ENCODE measurements at places on chromosomes 2 and 18.

DNA sequence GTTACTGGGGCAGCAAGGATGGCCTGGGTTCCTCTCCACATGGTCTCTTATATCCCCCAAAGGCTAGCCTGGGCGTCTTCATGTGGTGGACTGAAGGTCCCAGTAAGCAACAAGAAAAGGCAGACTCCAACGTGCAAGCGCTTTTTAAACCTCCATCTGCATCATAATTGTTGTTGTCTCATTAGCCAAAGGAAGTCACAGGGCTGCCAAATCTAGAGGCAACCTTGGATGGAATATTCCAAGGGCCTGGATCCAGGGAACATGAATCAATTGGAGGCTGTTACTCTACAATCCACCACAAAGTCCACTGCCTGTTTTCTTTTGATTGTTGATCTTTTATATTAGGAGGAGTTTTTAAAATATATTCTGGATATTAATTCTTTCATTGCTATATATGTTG lies 118.8 kb downstream of the SH3RF3 start:
- no peak for DNase-seq

DNA sequence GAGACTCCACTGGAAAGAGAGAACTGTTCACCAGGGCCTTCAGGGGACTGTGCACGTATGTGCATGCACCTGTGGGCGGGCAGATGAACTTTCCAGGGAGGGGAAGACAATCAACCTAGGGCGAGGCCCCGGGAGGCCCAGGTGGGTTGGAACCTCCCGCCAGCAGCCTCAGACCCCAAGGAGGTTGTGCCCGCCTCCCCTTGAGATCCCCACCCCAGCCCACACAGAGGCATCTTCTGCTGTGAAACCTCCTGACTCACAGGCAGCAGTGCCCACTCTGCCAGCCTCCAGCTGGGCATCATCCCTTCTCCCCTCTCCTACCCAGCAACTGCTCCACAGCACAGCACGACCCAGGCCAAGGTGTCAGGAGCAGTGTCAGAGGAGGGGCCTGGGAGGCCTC lies 54.4 kb downstream of the FAM178B start:
- DNase-seq, result no peak

DNA sequence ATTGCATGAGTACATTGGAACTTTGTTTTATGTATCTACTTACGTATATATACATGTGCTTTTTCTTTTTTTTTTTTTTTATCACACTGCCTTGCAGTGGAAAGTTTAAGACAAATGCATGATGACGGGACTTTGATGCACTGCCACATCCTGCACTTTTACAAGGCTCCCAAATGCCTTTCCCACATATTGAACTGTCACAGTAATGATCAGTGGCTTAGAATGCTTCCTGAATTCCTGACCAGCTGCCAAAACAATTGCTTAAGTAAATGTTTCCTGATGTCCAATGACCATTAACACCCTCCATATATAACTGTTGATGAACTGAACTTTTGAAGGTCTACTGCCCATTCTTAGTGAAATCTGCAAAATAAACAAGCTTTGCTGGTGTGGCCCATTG lies 60.2 kb downstream of the LYPD6B start:
- no peak for DNase-seq

DNA sequence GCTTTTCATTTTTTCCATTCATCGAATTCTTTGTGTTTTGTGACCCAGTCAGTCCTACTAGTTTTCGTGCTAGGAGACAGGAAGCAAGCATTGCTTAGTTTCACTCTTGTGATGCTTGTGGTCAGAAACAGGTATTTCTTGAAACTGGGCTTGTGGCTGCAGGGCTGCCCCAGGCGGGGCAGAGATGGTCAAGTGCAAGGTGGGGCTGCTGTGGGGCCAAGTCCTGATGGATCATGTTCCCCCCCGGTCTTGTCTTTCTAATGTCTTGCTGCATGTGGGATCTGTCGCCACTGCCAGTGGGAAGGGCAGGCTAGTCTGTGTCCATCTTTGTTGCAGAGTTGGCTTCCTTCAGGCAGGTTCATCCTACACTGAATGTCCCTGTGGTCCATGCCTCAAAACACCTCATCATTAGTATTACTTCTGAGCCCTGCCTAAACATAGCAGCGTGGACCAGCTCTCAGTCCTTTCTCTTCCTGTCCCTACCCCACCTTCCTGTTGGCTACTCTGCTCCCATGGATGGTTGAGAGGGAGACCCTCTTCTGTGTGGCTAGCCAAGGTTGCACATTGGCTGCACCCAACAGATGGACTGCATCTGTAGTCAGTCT lies 38.7 kb downstream of the INPP4A start:
- DNase-seq, result no peak

- DNase-seq, result no peak
These were observed 110.5 kb downstream of the CCDC148 start for GRCh38 chr2:158346032-158346431.

GRCh38 chr2:63874204-63875130 lies 32.8 kb downstream of the UGP2 start:
- DNase-seq, result no peak

- DNase-seq, result no peak
These were observed 54.3 kb downstream of the HAUS1 start for GRCh38 chr18:46158499-46158898.

GRCh38 chr18:36650906-36651305 lies 177.9 kb downstream of the TPGS2 start:
- no peak for DNase-seq

DNA sequence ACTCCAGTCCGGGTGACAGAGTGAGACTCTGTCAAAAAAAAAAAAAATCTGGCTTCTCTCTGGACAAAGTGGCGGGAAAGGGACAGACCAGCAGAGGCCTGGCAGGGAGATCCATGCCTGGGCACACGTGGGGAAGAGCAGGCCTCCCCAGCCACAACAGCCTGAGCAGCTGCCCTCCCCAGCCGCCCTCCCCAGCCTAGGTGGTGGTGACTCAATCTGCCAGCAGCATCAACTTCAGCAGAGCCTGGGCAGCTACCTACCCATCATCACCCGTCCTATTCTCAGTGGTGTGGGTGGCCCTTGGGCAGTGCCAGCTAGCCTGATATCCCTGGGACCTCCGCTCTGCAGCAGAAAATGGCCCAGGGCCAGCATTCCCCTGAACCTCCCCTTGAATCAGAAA lies 612.4 kb downstream of the FBXO15 start:
- no peak for DNase-seq

DNA sequence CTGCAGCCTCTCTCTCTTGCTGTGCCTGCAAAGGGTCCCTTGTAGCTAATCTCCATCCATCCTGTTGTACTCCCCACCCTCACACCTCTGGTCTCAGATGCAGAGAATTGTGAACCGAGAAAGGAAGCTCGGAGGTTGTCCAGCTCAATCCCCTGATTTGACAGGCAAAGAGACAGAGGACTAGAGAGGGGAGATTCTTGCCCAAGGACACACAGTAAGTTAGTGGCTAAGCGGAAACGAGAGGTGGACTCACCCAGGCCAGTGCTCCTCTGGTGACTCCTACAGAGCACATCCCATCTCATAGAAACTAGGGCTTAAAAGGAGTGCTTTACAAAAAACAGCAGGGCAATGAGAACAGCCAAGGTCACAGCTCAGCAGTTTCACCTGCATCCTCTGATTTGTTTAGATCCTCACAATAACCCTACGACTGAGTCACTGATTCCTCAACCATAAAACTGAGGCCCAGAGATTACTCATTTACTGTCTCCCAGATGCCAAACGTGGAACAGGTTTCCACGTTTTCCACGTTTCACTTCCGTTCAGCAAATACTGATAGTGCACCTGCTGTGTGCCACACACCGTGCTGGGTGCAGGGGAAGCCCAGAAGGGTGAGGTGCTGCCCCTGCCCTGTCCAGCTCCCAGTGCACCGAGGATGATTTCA lies 22.1 kb downstream of the EHD3 start:
- no peak for DNase-seq

GRCh38 chr18:22846697-22847096 lies 86.4 kb upstream of the RBBP8 start:
- no peak for DNase-seq

GRCh38 chr2:222651718-222652418 lies 4.0 kb downstream of the FARSB start:
- no peak for DNase-seq

DNA sequence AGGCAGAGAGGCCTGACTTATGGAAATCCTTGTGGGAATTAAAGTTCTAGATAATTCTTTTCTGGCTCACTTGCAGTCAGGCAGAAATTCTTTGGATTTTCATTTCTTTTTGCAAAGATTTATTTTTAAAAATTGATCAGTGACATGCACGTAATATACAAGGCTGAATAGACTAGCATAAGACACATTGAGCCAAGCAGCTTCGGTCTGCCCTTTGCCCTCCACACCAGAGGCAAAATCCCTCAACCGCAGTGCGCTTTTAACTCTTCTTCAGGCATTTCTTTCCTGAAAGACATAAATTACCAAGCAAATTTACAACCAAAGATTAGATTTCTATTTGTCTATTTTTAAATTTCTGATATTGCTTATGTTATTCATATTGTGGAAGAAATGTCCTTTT lies 227.9 kb downstream of the LOXHD1 start:
- no peak for DNase-seq

DNA sequence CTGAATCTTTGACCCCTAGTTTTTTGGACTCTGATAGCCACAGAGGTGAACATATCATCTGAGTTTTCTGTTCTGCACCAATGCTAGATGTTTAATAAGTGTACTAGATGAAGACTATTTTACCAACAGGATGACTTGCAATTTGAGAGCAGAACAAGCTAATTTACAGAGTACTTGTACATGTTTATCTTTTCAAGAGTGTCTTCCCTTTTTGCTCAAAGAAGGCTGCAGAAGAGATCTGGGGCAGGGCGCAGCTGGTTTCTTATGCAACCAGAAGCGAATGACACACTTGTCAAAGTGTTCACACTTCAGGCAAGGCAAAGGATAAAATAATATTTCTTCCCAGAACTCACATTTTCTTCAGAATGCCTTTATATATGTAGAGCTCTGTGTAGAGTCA lies 86.0 kb downstream of the VWA3B start:
- DNase-seq, result no peak

DNA sequence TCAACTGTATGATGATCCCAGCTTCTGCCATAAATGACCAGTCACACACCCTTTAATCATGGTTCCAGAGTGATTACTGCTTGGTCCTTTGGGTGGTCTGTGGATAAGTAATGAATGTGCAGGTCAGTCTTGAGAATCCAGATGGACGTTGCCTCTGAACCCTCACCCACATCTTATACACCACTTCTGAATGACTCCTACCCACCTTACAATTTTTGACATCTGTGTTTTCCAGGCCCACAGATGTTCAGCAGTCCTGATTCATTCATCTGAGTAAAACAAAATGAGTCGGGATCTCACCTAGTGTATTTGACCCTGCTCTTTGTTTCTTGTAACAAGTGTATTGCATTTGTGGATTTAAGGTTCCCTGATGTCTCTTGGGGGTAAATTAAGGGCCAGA lies 194.1 kb upstream of the CCDC68 start:
- no peak for DNase-seq

GRCh38 chr2:234450431-234451124 lies 46.3 kb downstream of the ARL4C start:
- DNase-seq, result no peak

DNA sequence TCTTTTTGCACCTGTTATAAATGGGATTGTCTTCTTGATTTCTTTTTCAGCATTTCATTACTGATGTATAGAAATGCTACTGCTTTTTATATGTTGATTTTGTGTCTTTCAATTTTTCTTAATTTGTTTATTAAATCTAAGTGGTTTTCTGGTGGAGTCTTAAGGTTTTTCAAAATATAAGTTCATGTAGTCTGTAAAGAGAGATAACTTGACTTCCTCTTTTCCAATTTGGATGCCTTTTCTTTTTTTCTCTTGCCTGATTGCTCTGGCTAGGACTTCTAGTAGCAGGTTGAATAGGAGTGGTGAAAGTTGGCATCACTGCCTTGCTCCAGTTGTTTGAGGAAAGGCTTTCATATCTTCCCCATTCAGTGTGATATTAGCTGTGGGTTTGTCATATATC lies 28.6 kb upstream of the GALNT5 start:
- DNase-seq, result no peak

- no peak for DNase-seq
These were observed 961 bp downstream of the RBM43 start for GRCh38 chr2:151260573-151261230.

DNA sequence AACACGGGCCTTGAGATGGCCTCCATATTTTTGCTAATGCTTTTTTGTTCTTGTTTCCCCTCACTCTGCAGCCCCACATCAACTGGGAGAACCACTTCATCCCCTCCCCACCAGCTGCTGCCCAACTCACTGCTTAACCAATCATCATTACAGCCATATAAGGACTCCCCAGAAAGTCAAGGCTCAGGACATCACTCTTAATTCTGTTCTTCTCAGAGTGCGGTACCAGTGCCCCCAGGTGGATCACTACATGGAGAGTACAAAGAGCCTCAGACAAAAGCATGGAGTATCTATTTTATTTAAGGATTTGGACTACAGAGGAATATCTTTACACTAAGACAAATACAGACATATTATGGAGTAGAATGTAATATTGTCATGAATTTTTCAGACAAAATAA lies 340.6 kb downstream of the PAX3 start:
- DNase-seq, result no peak

- no peak for DNase-seq
These were observed 160.9 kb downstream of the RDH14 start for GRCh38 chr2:18399601-18400000.

DNA sequence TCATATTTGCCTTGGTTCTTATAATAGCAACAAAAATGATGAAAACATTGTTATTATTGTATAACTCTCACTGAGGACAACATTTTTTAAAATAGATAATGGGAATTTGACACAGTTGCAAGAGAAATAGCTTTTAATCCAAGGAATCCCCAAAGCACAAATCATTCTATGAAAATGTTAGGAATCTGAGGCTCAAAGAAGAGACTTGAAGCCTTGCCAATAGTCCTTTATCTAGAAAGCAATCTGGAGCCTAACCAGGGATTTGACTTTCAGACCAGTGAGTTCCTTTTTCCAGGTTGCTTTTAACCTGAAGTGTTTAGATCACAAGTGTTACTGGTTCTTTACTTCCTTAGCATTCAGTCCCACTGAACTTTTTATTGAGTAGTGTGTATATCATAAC lies 574.5 kb upstream of the ZEB2 start:
- no peak for DNase-seq

- DNase-seq, result no peak
These were observed 208.2 kb downstream of the PRKCE start for GRCh38 chr2:45859682-45860081.

GRCh38 chr2:202307690-202308089 lies 42.1 kb downstream of the NOP58 start:
- no peak for DNase-seq

GRCh38 chr2:191676790-191677645 lies 918 bp upstream of the NABP1 start:
- DNase-seq, result no peak

DNA sequence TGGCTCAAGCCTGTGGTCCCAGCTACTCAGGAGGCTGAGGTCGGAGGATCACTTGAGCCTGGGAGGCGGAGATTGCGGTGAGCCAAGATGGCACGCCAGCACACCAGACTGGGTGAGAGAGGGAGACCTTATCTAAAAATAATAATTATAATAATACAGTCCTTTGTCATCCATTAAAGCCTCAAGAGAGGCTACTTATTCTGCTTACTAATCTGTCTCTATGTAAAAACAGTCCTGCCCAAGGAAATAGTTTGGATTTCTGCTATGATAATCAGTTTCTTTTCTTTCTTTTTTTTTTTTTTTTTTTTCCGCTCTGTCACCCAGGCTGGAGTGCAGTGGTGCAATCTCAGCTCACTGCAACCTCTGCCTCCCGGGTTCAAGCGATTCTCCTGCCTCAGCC lies 228.3 kb downstream of the C1D start:
- no peak for DNase-seq

Measured in posterior cingulate gyrus (tissue), 11 donors.